ENCODE measurements at places on chromosomes 4 and X. TPM values are rescaled to one million over a fixed set of nuclear protein-coding genes. Genes with fewer than 3 reads are reported as not detected.

SLC6A14 gene
- not detected for total RNA-seq

SYAP1 gene
- 69.9 TPM for total RNA-seq

DNA sequence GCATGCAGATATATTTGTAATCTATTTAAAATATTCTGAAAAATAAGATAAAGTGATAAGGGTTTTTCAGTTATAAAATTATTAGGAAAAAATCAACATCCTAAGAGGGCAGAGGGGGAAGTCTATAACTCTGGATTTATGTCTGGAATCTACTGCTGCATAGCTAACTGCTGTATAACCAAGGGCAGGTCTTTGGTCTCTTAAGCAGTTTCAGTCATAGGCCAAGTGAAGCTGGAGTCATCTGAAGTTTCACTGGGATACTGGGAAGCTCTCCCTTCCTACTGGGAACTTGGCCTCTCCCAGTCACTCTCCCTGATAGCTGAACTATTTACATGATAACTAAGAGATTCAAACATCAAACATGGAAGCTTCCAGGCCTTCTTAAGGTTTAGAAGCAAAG lies 1409.9 kb upstream of the PCDH7 start:
- DNase-seq = no peak

NDP gene
- not detected for total RNA-seq

DNASE1L1 gene
- total RNA-seq = 29.7 TPM

DNA sequence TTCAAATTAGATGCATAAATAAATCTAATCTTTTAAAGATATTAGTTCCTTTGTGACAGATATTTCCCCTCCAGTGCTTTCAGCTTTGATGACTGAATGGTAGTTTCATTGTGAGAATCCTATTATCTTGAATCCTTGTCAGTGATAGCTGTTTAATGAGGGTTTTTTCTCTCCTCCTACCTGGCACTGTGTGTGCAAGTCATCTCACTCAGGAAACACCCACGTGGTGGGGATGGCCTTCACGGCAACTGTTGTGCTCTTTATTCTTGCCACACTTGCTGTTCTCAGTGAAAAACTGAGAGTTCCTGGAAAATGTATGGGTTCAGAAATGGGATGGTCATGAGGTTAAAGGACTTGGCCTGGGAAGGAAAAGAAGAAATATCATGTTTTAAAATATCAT lies 129.9 kb downstream of the SPRY1 start:
- DNase-seq = no peak

- DNase-seq = no peak
Observed at GRCh38 chrX:56228914-56229313, 3.2 kb upstream of the KLF8 start.

CT45A2 gene
- not detected for total RNA-seq

DNA sequence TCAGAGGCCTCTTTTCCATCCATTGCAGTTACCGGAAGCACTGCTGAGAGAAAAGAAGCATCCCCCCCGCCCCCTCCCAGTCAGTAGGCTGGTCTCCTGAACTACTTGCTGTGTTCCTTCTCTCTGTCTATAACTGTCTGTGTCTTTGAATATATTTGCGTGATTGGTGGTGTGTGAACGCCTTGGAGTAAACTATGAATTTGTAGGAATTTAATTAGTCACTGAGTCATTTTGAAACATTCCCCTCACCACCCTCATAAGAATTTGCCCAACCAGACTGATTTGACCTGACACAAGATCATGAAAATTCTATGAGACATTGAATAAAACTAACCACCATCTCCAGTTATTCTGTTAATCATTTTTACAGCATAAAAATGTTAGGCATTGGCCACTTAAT lies 6.7 kb upstream of the NXF3 start:
- DNase-seq = no peak

DNA sequence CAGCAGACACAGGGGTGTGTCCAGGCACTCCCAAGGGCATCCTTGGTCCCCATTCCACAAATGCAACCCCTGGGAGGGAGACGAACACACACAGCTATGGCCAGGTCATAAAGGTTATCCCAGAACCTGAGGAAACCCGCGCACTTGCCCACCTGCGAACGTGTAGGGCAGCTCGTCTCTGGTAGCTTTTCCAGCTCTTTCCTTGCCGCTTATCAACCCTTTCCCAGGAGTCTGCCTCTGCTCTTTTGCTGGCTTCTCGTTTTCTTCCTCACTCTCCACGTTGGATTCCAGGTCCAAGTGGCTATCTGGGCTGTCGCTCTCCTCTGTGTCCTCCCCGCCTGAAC lies 13.5 kb downstream of the NOP14 start:
- no peak for DNase-seq

POU4F2 gene
- not detected for total RNA-seq
